ENCODE measurements at places on chromosomes 11 and 22. TPM values are rescaled to one million over a fixed set of nuclear protein-coding genes. Genes with fewer than 3 reads are reported as not detected.

The IL10RA gene
- total RNA-seq = 661 TPM

- DNase-seq = no peak
These were observed 8.3 kb upstream of the INSC start for GRCh38 chr11:15106201-15106965.

DNA sequence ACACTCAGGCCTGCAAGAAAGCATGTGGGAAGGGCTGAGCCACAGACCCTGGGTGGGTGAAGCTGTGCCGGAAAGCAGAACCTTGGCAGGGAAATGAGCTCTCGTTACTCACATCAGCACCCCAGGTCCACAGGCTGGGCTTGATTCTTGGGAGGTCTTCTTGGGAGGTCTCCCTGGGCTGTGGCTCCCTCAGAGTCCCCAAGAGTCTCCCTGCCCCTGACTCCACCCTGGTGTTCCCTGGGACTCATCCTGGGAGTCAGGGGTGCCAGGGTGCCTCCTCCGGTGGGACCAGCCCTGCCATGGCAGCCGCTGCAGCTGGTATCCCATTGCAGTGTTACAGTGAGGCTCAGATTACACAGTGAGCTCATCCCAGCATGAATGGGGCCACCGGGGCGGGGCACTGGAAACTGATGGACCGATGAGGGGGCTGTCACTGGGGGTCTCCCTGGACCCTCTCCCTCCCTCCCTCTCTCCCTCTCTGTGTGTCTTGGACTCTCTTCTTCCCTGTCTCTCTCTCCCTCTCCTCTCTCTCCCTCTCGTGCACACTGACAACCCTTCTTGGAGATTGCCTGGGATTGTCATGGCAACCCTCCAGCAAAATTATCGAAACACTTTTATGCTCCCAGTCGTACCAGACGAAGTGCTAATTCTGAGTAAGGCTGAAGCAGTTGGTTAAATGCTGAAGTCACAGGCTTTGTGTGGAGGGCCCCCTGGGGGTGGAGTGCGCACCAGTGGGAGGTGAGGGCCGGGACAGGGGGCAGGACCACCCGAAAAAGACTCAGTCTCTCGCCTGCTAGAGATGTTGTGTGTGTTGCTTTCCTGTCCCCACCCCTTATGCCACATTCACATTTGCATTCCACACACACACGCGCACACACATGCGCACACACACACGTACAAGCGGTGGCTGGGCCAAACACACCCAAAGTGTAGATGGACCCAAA lies 8.6 kb upstream of the C11orf96 start:
- no peak for DNase-seq

DNA sequence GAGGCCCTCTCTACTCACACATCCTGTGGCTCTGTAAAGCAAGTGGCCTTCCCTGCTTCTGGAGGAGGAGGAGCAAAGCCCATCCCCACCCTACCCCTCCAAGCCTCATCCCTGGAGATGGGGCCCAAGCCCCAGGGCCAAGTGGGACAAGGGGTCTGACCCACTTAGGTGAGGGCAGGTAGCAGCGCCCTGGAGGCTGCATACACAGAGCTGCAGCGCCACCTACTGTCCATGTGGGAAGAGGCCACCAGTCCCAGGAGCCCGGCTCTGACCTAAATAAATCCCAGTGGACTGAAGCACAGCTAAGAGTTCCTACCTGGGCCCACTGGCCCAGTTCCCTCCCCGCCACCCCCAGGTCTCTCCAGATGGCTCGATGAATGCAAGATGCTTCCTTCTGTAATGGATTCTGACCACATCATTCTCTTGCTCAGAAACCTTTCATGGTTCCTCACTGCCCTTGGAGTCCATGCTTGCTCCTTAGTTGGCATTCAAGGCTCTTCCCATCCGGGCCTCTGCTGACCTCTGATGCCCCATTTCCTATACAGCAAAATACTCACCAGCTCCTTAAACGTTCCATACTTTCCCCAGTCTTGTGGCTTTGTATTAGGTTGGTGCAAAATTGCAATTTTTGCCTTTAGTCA lies 62.1 kb downstream of the THAP12 start:
- peak; percentile 75 for DNase-seq

DNA sequence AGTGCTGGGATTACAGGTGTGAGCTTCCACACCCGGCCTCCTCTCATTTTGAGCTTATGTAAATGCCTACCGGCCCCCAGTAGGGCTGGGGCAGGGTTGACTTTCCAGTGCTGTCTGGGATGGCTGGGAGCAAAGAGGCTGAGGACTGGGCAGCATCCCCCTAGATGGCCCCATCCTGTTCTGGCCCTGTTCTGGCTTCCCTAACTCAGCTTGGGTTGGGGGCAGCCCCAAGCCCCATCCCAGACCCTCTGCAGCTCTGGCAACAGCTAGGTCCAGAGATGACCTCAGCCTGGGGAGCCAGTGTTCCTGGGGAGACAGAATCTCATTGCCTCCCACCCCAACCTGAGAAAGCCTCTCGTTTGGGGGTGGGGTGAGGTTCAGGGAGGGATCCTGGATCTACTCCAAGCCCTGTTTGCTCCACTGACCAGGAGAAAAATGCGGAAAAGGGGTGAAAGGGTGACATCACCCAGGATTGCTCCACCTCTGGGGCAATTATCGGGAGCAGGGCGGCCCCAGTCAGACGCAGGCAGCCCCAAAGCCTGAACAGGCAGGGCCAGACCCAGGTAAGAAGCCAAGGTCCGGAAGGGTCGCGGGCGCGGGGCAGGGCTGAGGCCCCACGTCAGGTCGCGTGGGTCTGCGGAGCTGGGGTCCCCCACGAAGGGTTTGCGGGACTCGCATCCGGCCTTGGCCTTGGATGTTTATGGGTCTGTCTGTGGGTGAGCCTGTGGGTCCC lies at the start of gene PNPLA2:
Gene PNPLA2 (plus strand): TSS at position 519 of the 733 bp plus-strand sequence. CDS start 805 bp downstream, outside the sequence.
- DNase-seq = no peak

The KRTAP5-8 gene
- 0.35 TPM for total RNA-seq

DNA sequence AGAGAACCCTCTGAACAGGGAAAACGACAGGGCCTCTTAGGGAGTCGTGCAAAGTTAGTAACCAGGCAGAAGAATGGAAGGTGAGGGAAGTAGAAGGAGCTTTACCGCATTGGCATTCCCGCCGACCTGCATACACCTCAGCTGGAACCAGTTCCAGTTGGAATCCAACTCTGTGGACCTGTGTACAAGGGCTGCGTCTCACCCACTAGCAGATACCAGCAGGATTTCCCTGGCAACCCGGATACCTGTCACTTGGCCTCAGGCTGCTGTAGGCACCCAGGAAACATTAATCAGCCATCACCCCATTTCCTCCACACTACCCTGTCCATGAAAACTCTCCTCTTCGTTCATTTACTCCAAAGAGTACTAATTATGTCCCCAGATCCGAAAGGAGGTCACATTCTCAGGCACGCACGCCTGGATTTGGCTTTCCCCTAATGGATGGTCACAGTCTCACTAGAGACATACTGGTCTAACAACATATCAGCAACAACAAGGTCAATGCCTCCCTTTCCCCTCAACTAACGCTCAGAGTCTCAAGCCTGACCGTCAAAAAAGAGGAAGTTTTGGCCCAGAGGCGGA lies 842 bp downstream of the ARFGAP2 start:
- no peak for DNase-seq

DNA sequence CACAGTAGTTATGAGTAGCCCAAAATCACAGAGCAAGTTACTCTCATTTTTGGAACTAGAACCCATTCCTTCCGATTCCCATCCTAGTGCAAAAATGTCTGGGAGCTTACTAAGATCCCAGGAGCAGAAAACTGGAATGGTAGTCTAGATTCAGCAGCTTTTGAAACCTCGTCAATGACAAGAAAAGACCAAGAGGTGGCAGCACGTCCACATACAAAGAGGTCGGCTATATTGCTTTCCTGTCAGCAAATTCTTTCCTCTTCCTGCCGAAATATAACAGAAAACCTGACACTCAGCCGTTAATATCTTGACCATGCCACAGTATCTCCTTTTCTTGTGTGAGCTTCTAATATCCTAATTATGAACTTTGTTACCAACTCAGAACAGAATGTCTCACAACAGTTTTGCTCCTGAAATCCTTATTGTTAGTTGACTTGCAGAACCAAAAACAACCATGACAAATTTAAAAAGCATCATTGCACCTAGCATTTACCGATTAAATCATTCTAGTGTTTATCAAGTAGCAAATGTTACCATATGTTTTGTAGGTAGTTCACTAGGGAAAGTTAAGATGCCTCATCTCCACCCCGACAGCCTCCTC lies 92.8 kb upstream of the OR9G4 start:
- peak; percentile 40 for DNase-seq

The IGLL5 gene
- total RNA-seq = 0.39 TPM

The PNPLA5 gene
- total RNA-seq = not detected

All from CD4-positive, CD25-positive, alpha-beta regulatory T cell (primary cell).